Fibroblast of villous mesenchyme (primary cell): ENCODE measurements at places on chromosomes 6 and 20. TPM values are rescaled to one million over a fixed set of nuclear protein-coding genes. Genes with fewer than 3 reads are reported as not detected.

DNA sequence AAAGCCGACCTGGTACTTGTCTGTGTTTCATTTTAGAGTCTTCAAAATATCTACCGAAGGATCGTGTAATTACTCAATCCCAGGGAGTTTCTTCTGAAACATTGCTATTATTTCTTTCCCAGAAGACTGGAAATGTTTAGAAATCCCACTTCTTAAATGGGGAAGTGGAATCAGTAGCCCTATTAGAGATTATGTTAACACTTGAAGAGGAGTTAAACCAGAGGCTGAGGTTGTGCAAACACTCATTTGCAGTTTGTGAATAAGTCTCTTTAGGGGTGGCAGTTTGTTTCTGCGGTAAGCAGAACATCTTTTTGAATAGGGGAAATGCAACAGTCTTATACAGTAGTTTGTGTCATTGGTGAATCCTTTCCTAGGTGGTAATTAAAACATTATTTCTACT lies 21.3 kb downstream of the DSP start:
- no peak for DNase-seq

GRCh38 chr20:43941476-43942200 lies 27.0 kb downstream of the TOX2 start:
- no peak for DNase-seq

Gene GNAS-AS1
- total RNA-seq = 0.43 and 0.64 TPM in 2 replicates

- peak; percentile 84 for DNase-seq
These were observed 213.5 kb upstream of the PDE10A start for GRCh38 chr6:165876588-165876987.

DNA sequence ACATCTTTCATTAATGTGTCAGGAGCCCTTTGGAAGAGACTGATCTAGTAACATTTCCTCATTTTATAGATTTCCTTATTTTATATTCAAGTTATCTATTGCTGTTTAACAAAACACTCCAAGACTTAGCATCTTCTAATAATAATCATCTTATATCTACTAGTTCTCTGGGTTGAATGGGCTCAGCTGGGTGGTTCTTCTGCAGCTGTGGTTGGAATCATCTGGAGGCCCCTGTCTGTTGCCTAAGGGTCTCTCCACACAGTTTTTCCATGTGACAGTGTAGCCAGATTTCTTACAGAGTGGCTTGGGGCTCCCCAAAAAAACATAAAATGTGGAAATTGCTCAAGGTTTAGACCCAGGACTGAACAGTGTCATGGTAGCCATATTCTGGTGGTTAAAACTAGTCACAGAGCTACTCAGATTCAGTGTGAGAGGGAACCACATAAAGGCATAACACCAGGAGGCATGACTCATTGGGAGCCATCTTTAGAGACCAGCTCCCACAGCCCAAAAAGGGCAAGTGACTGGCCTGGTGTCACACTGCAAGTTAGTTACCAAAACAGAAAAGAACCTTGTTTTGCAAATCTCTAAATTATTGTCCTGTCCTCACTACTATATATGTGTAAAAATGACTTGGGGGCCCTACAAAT lies 11.5 kb downstream of the SLC2A10 start:
- DNase-seq = no peak

Gene MMP24
- total RNA-seq = 0.32 and 0.43 TPM in 2 replicates

GRCh38 chr6:43204271-43205105 lies 22.5 kb downstream of the CUL9 start:
- no peak for DNase-seq

GRCh38 chr6:22302838-22303237 lies 6.0 kb upstream of the PRL start:
- peak; percentile 39 for DNase-seq

Gene RIPOR3
- 28.1 and 29.3 TPM in 2 replicates for total RNA-seq

DNA sequence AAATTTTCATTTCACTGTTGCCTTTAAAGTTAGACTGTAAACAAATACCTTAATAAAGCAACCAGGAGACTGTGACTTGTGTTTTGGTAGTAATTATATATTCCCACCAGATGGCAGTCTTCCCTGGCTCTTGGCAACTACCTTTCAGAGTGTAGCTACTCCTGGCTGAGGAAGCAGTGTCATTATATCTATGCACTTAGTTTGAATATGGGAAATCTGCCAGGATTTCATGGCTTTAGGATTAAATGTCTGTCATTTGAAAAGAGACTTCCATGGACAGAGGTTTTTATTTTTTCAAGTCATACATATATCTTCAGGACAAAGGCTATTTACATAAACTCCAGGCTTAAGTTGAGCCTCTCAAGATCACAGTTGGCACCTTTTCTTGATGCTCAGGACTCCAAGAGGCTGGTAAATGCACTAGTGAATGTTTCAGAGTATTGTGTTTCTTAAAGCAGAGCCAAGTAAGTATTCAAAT lies 160.1 kb downstream of the C6orf58 start:
- peak; percentile 75 for DNase-seq

DNA sequence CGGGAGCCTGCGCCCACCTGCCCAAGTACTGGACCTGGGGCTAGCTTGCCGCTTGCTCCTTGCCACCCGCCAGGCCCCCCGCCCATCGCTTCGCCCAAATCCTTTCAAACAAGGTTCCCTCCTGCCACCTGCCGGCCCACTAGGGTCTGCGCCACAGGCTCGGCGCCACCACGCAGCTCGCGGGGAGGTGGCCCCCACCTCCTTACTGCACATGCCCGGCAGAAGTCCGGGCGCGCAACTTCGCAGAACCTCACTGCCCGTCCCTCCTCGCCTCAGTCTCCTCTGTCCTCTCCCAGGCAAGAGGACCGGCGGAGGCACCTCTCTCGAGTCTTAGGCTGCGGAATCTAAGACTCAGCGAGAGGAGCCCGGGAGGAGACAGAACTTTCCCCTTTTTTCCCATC lies 11.2 kb downstream of the GNAS-AS1 start:
- DNase-seq = peak; percentile 23

GRCh38 chr6:53309901-53310300 lies 38.8 kb downstream of the ELOVL5 start:
- DNase-seq = no peak

GRCh38 chr6:43771858-43772680 lies 2.1 kb downstream of the VEGFA start:
- DNase-seq = peak; percentile 59

Gene SHLD1
- 0.97 and 1.7 TPM in 2 replicates for total RNA-seq

GRCh38 chr6:7391151-7391550 lies 1.5 kb downstream of the RIOK1 start:
- peak; percentile 5 for DNase-seq

GRCh38 chr6:167779993-167780655 lies 46.6 kb upstream of the AFDN start:
- DNase-seq = no peak

- DNase-seq = no peak
These were observed 27.0 kb downstream of the PSMG4 start for GRCh38 chr6:3285732-3286131.

DNA sequence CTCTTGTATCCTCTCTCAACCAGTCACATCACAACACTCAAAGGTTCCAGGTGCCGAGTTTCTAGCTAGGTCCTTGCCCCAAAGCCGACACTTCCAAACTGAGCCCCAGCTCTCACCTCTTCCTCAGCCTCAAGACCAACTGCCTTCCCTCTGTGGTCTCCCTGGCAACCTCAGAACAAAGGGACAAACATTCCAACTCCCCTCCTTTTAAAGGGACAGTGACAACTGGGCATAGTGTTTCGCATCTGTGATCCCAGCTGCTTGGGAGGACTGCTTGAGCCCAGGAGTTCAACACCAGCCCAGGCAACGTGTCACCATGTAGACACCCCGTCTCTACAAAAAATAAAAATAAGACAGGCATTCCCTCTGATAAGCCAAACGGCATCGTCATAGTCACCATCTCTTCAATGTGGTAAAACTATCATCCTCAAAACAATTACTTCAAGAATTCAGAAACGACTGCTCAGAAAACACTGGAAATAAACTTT lies 11.3 kb downstream of the DIDO1 start:
- DNase-seq = peak; percentile 33

Gene IGF2R
- total RNA-seq = 130 and 132 TPM in 2 replicates

- no peak for DNase-seq
These were observed 840.0 kb downstream of the C6orf118 start for GRCh38 chr6:164469276-164469949.

DNA sequence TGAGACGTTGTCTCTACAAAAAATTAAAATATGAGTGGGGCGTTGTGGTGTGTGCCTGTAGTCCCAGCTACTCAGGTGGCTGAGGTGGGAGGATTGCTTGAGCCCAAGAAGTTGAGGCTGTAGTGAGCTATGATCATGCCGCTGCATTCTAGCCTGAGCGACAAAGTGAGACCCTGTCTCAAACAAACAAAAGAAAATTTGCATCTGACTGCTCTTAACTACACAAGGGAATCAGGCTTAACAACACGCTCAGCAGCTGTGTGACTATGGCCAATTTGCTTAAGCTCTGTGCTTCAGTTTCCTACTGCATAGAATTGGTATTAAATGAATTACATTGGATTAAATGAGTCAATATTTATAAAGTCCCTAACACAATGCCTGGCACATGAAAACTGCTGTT lies 24.3 kb upstream of the MRPS10 start:
- DNase-seq = no peak

GRCh38 chr6:19771753-19772336 lies 65.3 kb upstream of the ID4 start:
- no peak for DNase-seq

GRCh38 chr6:16821834-16822264 lies 60.6 kb upstream of the ATXN1 start:
- DNase-seq = no peak

Gene SSTR4
- total RNA-seq = not detected in 2 replicates

DNA sequence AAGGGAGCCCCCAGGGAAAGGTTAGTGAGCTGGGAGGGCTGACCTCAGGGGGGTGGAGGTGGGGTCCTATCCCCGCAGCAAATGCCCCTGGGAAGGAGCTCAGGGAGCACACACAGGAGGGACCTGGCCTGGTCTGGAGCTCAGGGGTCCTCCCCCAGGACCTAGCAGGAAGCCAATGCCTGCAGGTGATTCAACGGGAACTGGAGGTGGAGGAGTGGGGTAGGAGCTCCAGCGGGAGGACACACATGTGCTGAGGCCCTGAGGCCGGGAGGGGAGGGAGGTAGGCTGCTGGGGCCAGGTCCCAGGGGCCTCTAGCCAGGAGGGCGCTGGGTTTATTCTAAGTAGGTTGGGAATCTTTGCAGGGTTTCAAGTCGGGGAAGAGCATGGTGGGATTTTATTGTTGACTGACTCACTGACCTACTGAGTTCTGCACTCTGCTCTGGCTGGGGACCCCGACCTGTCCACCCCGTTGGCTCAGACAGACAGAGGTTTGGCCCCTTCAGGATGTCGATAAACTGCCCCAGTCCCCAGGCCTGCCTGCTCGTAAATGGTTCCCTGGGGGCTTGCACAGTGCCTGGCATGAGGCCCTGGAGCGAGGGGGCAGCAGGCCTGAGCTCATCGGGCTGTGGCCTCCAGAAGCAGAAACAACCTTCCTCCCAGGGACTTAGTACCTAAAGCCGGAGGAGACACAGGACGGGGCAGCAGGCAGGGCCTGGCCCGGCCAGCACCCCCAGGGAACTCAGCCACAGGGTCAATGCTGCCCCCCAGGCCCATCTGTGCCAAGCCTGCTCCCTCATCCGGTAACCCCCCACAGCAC lies 62.3 kb downstream of the RIPOR3 start:
- DNase-seq = no peak
